ENCODE measurements at places on chromosomes 6 and 20.

DNA sequence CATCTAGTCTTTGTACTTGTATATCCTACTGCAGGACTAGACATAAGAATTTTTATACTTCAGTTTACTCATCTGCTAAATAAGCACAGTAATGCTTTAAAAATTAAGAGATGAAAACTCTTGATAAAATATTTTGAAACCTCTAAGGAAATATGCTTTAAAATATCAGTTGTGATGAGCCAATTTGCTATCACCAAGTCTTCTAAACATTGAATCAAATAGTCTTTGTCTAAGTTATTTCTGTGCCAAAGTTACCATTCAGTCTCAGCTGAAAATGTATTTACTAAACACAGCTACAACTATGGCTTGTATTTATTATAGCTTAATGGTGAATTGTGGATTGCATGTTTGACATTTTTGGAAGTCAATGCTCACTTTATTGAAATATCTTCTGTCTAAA, 46.2 kb upstream of the RFPL4B start:
- no peak for DNase-seq

- no peak for DNase-seq
Measured at GRCh38 chr6:30885481-30885998, 1.2 kb downstream of the DDR1 start.

GRCh38 chr20:381581-382290, 1.2 kb downstream of the TRIB3 start:
- peak; percentile 42 for DNase-seq

DNA sequence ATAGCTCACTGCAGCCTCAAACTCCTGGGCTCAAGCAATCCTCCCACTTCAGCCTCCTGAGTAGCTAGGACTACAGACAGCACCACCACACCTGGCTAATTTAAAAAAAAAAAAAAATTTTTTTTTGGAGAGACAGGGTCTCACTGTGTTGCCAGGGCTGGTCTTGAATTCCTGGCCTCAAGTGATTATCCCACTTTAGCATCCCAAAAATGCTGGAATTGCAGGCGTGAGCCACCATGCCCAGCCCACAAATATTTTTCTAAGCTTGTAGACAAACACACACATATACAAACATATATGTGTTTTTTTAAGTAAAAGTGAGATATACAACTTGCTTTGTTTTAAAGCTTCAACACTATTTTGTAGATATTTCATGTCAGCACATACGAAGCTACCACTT, 10.8 kb downstream of the HSPA12B start:
- DNase-seq, result no peak

- no peak for DNase-seq
Measured at GRCh38 chr6:89313006-89313405, 2.1 kb downstream of the GABRR2 start.

DNA sequence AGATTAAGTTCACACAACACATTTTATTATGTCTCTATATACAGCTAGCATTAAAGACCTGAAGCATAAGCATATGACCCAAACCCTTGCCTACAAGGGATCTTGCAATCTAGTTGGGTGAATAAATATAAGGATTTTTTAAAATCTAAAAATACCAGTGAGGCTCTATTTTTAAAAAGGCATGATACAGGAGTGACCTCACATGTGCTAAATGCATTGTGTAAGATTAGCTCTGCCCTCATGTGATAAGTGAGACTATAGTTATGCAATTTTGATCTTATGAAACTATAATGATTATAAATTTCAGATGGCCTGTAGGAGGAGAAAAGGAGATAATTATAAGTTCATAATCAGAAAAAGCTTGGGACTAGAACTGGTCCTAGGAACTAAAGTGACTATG, 451.0 kb upstream of the MAN1A1 start:
- DNase-seq, result no peak

DNA sequence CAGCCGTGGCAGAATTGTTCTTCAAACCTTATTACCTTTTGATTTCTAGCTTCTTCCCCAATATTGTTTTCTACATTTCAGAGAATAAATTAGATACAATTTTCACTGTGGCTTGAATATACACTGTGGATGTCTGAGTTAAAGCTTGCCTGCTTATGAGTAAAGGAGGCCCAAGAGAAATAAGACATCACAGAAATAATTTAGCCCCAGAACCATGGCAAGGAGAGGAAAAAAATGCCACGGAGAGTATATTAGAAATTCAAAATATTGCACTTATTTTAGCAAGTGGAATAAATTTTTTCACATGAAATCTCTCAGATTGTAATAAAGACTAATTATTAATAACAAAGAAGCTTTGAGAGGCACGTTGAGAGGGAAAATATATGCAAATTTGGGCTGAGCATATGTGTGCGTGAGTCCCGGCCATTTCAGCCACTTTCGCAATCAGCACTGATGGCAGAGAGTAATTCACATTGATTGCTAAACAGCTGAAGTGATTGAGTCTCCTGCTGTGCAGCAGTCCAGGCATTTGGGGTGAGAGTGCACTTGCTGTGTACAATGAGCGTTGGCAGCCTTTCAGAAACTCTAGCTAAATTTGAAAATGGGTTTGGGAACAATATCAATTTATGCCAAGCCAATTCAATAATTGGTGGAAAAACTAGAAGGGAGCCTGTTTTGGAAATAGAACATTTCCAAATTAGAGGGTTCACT, 596.0 kb downstream of the EPM2A start:
- no peak for DNase-seq

DNA sequence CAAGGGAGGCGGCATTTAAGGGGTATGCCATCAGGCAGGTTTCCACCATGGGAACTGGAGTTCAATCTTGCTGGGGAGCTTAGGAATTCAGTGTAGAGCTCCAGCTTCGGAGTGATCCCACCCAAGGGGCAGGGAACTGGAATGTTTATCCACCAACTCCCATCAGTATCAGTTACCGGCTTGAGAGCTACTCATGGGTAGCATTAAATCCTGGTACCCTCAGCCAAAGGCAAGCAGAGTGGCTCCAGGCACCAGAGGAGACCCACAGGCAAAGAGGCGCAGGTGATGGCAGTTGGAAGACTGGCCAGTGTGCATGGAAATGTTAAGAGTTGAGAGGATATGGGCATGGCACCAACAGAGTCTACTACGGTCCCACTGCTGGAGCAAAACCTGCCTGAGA, 14.1 kb downstream of the EDEM2 start:
- DNase-seq, result no peak

DNA sequence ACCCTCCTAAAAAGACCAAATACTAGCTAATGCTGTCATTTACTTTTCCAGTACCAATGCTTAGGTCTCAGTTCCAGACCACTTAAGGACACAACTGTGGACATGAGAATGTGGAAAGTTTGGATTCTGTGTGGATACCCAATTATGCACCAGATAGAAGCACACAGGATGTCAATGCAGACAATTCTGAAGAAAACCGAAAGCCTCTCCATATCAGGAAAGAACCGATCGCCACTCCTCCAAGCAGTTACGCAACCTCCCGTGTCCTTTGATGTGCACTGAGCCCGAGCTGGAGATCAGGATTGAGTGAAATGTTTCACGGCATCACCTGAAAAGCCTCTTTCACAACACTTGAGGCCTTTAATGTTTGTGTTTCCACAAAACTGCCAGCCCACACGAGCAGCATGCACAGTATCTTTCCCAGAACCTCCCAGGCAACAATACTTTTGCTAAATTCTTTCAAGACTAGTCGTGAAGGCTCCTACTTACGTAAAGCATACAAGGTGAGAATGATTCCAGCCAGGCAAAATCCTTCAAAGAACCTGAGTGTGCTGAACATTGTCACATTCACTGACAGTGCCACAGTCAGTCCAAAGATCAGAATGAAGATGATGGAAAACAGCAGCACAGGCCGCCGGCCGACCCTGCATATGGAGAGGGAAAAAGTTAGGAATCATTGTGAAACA, 47.0 kb downstream of the SLC22A23 start:
- no peak for DNase-seq

- no peak for DNase-seq
Measured at GRCh38 chr6:121055572-121056163, 278.6 kb downstream of the TBC1D32 start.

DNA sequence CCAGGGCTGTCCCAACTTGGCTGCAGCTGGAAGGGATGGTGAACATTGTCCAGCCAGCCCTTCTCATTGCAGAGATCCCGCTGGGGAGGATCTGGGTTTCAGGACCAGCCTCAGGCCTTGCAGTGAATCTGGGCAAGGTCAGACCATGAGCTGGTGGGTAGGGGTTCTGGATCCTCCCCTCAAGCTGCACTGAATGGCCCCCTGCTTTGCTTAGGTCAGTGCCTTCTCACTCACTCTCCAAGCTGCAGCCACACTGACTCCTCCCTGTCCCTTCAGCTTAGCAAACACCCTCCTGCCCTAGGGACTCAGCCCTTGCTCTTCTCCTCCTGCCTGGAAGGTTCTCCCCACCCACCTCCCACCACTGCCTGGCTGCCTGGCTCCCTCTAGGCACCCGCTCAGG, 95.3 kb upstream of the KCNG1 start:
- no peak for DNase-seq

DNA sequence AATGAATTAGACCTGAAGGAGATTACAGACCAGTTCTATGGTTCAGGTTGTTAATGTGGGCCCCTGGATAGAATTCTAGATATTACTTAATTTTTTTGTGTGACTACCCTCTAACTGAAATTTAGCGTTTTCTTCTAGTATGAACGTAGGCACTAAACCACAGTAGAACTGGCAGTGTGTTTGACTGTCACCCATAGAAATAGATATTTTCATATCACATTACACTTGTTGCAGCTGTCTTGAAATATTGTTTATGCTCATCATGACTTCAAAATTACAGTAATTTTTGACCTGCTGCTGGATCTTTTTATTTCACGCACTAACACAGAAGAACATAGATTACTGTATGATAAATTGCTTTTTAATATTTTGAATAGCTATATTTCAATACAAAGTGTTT, 31.6 kb downstream of the E2F3 start:
- DNase-seq, result no peak

GRCh38 chr6:51963980-51964379, 123.4 kb downstream of the PKHD1 start:
- no peak for DNase-seq

GRCh38 chr6:52725535-52726192, 37.6 kb downstream of the GSTA2 start:
- DNase-seq, result no peak

DNA sequence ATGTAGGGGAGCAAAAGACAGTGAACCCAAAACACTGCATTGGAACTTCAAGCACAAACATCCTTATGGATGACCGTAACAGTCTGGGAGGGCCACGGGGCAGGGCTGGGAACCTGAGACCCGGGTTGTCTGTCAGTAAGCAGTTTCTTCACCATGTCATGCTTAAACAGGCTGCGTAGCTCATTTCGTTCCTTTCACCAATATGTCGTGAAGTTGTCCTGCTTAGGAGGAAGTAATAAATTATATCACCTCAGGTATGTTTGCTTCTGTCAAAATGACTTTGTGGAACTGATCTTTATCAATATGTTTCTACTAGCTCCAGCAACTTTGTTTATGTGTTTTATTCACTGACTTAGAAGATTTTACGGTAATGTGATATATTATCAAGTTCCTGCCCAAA, 12.4 kb upstream of the MAK start:
- DNase-seq, result no peak

DNA sequence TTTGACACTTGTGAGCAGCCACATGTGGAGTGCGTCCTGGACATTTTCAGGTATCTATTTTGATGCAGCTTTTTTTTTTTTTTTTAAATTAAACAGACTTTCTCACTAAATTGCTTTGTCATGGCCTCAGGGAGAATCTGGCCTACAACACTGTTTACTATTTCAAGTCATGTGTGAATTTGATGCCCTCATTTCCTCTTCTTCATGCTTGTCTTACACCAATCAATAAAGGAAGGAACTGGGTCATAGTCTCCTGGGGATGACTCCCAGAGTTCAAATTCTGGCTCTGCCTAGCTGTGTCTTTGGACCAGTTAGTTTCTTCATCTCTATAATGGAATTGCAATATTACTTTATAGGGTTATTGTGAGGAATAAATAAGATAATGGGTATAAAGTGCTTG, 554.1 kb downstream of the PRKN start:
- DNase-seq, result no peak

DNA sequence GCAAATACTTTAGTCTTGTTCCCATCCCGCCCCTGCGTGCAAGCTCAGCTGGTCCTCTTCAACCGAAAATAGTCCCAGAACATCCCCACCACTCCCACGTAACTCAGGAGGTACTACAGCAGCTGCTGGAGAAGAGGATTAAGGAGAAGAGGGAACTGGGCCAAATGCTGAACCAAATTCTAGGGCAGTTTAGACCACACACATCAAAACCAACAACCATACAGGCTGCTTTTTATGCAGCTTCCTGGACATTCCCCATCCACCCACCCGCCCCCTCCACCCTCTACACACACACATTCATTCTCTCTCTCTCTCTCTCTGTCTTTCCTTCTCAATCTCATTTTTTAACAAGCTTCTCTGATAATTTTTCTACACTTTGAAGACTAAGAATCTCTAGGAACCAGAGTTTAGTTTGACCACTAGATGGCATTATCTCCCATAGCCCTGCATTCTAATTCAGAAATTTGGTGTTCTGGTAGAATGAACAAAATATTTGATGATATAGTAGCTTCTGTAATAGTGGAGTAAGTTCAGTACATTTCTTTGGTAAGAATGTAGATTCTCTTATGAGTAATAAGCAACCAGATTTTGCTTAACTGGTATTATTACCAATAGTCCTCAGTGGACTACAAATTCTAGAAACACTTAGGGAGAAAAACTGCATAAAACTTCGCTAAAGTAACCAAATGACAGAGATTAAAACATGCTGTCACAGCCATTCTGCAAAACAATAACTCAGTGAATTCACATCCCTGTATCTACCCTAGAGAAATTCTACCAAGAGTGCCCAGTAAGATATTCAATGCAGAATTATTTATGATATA, 52.1 kb upstream of the BEND6 start:
- no peak for DNase-seq

GRCh38 chr6:161292145-161292544, 18.3 kb upstream of the AGPAT4 start:
- no peak for DNase-seq

DNA sequence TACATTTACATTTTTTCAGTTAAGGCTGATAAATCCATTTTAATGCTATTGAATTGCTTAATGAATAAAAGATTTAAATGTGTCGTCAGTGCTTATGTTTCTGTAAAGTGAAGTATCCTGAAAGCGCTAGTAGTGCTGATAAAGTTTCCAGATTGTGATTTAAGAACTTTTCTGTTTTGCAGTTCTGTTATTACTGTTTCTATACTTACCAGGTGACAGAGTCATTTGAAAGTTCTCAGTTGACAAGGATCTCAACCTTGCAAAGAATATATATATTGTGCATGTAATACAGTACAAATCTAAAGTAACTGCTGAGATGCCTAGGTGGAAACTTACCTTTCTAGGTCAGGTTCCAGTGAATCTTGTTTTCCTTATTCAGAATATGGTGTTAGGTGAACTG, 201.8 kb downstream of the ARID1B start:
- no peak for DNase-seq

- no peak for DNase-seq
Measured at GRCh38 chr20:53226826-53227225, 254.7 kb downstream of the TSHZ2 start.
